ENCODE measurements at places on chromosomes 7 and 10.

GRCh38 chr7:152910545-152911225 is 151.1 kb downstream of the ACTR3B start:
- no peak for DNase-seq

GRCh38 chr10:5354068-5354467 is 10.7 kb upstream of the UCN3 start:
- no peak for DNase-seq

- no peak for DNase-seq
Measured at GRCh38 chr7:140402178-140402835, 1.6 kb upstream of the RAB19 start.

DNA sequence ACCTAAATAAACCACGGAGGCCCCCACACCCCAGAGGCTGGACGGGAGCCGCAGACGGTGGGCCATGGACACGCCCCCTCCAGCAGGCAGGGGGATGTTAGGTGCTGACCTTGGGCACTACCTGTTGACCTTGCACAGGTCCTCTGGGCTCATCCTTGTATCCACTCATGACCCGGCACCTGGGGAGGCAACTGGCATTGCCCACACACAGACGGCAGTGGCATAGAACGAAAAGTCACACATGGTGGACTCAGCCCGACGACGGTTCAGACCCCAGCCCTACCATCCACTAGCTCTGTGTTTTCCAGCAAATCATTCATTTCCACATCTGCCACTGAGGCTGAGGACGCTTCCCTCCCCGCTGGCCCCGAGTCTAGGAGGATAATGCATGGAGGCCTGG is 247.7 kb upstream of the PPP2R2D start:
- DNase-seq, result no peak

- no peak for DNase-seq
Measured at GRCh38 chr7:48665353-48666135, 258.8 kb upstream of the CDC14C start.

DNA sequence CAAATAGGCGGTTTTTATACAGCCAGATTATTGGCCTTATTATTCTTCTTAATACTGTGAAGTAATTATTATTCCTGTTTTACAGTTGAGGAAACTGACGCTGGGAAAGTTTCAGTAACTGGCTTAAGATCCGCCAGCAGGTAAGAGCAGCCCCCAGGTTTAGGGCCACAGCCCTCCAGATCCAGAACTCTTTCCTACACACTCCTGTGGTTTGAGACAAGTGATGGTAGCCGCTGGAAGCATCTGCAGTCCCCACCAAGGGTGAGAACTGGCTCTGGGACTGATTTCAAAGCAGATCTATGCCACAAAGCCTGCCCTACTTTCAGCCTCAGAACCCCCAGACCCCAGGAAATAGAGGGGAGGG is 3.0 kb upstream of the UNC5B start:
- no peak for DNase-seq

DNA sequence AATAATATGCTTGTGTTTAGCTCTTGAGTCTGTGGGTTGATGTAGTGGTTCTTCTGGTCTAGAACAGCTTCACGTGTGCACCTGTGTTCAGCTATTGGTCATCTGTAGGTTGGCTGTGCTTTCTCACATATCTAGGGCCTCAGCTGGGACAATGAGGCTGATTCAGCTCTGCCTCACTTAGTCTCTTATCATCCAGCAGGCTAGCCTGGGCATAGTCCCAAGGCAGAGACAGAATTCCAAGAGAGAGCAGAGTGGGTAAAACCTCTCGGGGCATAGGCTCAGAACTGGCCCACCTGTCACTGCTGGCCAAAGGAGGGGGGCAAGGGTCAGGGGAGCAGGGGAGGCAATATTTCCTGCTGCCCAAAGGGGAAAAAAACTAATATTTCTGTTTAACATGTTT is 32.0 kb upstream of the MXI1 start:
- DNase-seq, result no peak

DNA sequence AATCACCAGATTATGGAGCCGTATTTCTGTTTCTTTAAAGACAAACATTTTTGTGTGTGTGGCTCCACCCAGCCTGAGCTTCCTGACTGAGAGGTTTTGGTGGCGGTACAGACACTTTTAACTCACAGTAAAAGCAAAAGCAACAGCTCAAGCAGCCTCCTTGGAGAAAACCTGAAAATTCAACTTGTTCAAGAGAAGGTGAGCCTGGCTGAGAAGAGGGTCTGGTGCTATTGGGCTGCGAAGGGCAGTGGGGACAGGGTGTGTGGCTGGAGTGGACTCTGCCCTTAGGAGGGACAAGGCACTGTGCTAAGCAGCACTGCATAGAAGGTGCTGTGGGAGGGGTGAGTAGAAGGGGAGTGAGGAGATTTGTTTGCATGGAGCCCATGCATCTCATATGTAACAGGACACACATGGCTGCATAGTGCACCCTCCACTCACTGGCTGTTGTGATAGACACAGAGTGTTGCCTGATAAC is at the start of gene GIMAP7:
TSS of gene GIMAP7 (plus strand) at position 125 of the 475 bp plus-strand sequence. CDS start 5,103 bp downstream, outside the sequence.
- peak; percentile 59 for DNase-seq

DNA sequence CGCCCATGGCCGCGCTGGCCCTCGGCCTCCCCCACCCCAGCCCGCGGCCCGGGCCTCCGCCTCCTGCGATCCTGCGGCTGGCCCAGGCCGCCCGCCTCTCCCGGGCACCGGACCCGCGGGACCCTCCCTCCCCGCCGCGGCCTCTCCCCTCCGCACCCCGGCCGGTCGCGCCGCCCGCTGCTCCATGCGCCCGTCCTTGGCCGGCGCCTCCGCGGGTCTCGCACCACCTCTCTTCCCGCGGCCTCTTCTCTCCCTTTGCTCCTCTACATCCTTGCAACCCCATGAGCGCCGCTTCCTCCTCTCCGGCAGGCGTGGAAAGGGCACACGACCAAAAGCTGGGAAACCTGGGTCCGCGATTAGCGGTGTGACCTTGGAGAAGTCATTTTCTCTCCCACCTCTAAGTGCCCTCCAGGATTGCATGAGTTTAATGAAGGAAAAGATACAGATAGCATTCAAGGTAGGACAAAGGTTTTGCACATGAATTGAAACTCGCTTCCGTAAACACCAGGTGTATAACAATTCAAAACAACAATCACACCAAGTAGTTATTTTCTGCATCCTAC is 448 bp upstream of the SRPK2 start:
- DNase-seq, result no peak

GRCh38 chr10:96587264-96588059 is 650 bp upstream of the TM9SF3 start:
- DNase-seq, result no peak

GRCh38 chr7:50640256-50640655 is 75.1 kb upstream of the DDC start:
- DNase-seq, result no peak

DNA sequence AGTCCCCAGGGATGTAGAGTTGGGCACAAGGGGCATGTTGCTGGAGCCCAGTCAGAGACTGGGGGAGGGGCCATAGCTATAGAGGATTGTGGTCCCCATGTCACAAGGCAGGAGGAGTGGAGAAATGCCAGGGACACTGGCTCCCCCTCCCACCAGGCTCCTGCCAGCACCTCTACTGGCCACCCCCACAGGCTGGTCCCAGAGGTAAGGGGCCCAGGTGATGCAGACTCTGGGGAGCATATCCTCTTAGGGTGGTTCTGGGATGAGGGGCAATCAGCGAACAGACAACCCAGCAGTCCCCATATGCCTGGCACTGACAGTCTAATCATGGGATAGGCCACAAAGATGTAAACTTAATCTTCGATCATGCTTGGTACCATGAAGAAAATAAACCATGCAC is 21.2 kb downstream of the C10orf71 start:
- DNase-seq, result no peak

DNA sequence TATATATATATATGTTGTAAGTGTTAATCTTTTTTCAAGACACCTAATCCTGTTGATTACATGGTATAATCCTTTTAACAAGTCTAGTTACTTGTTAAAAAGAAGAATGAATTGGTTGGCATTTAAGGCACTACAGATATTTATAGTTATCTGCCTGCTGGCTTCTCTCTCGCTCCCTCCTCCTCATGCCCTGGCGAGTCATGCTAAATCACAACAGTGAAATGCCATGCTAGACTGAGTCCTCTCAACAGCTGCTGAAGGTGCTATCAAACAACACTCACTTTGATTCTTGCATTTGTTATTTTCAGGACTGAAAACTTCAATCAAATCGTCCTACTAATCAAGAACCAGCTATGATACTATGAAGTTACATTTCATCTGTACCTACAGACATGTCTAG is 15.4 kb downstream of the NRAP start:
- DNase-seq, result no peak

DNA sequence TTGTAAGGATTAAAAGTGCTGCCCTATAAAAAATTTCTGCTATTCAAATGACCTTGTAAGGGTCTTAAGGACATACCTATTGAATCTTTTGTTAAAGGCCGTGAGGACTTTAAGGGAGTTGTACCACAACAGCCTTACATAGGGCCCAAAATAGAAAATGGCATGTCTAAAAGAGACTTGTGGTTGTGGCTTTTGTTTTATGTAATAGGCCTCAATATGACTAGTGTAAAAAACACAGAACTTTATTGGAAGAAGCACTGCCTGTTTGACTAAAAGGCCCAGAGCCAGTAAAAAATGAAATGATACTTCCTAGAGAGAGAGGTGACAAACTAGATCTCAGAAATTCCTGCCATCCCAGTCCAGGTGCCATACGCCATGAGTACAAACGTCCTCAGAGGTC is 286.6 kb downstream of the SEMA3D start:
- no peak for DNase-seq

DNA sequence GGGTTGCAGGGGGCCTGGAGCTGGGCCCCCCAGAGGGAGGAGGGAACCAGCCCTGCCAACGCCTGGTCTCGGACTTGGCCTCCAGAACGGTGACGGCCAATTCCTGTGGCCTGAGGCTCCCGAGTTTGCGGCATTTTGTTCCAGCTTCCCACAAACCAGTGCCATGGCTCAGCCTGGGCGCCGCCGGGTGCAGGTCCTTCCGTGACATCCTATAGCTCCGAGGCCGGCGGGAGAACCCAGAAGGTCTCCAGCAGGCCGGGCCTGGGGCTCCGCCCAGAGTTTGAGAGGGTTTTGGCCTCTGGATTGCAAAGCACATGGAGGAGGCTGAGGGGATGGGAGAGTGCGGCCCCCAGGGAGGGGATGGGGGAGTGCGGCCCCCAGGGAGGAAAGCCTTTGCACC is 92.6 kb downstream of the UNCX start:
- no peak for DNase-seq

DNA sequence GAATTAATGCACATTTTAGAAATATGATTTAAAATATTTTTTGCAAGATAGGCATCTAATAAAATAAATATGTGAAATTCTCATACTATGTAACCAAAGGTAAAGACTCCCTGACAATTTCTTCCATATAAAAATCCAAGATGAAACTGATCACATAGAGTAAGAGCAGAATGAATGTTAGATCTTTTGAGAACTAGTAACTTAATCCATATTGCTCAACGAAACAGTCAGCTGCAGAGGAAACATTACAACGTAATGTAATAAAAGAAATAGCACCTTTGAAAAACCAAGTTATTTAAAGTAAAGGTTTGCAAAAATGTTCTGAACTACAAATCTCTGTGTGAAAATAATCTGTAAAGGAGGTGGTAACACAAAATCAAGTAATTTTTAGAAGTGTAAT is 28.8 kb downstream of the HACD1 start:
- DNase-seq, result no peak

GRCh38 chr7:11315666-11316258 is 342.1 kb downstream of the PHF14 start:
- no peak for DNase-seq

DNA sequence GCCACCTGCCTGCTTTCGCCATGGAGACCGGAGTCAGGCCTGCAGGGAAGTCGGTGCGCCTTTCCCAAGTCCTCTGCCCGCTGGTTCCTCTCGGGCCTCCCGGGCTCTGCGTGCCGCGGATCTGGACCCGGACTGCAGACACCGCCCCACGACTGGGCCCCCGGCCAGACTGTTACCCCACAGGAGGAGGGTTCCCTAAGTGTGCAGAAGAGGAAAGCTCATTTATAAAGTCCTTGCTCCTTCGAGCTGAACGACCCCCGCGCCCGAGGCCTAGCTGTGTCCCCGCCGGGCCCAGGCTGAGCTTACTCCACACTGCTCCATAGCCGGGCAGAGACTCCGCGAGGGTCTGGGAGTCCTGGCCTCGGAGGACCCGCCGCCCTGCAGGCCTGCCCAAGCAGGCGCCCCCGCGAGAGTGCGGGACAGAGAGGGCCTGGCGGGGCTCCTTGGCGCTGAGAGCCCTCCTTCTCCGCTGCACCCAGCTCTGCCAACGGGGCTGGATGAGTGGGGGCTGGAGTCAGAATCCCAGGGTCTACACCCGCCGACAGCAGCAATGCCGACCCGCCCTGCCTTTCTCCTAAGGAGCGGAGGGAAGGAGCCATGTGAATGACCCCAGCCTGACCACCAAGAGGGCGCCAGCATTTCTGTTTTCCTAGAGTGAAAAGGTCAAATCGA is 8.3 kb downstream of the EN2 start:
- no peak for DNase-seq

DNA sequence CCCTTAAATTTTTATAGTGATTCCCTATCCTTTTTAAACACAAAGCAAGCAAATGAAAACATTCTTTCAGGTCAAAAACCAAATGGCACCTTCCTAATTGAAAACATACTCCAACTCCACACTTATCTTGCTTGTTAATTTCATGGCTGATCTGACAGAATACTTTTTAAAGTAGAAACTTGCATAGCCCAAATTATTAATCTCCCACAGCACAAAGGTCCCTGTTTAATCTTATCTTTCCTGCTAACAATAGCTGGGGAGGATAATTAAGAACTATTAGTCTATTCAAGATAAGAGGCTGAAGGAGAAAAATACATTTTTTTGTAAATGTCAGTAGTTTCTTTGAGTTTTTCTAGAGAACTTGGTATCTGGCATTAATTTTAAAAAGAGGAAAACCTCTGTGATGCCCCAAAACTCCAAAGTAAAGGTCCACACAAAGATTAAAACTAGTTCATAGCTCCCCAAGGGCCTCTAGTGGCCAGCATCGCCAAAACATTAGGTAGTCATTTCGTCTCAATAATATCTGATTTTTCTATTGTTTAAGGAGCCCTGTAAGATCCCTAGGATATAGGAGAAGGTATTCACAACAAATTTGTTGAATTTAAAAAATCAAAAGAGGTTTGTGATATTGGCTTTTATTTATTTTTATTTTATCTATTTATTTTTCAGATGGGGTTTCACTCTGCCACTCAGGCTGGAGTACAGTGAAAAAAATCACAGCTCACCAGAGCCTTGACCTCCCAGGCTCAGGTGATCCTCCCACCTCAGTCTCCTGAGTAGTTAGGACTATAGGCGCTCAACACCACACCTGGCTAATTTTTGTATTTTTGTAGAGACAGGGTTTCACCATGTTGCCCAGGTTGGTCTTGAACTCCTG is 14.7 kb downstream of the CDNF start:
- DNase-seq, result peak; percentile 28

- DNase-seq, result no peak
Measured at GRCh38 chr7:78006063-78006755, 207.6 kb downstream of the PHTF2 start.

Data from stimulated activated CD4-positive, alpha-beta T cell treated with anti-CD3 and anti-CD28 coated beads, Interleukin-4, amount 100 ng/mL, for 4 hours (primary cell).